ENCODE measurements at places on chromosomes 5 and 9.

GRCh38 chr5:28580616-28581015, 1542.2 kb upstream of the CDH9 start:
- DNase-seq: no peak

DNA sequence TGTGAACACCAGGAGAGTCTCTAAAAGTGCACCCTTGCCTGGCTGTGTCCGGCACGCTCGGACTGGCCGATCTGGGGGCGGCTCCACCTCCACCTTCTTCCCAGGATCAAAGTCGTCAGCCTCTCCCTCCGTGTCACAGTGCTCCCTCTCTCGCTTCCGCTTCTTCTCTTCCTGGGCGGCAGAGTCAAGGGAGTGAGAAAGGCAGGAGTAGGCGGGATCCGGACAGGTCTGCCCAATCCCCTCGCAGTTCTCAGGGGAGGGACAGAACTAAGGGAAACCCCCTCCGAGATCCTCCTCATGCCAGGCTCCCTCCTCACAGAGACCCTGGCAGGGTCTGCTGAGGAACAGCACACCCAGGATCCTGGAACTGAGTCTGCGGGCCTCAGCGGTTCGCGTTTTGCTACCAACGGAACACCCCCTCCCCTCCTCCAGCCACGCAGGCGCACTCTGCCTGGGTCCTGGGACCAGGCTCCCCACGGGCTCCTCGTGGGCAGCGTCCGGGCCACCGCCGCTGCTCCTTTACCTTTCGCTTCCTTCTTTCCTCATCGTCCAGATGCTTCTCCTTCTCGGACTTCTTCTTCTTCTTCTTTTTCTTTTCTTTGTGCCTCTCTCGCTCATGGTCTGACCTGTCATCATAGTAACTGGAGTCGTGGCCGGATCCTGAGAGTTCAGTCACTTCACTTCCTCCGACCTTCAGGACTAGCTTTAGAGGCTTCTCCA, 1.3 kb downstream of the BRD9 start:
- no peak for DNase-seq

DNA sequence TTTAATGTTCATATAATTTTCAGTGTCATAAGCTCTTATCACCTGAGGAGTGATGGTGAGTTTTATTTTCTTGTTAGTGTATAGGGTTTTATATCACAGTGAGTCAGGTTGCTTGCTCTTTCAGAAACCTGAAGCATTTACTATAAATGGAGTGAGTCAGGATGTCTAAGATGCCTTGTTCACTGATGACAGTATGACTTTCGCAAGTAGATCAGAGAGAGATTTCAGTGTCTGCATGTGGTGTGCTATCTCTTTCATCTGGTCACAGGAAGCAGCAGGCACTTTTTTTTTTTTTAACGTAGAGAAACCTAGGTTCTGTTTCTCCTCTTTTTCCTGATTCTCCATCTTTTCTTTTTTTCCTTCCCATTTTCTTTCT, 237.1 kb downstream of the DMRTA1 start:
- DNase-seq: no peak

DNA sequence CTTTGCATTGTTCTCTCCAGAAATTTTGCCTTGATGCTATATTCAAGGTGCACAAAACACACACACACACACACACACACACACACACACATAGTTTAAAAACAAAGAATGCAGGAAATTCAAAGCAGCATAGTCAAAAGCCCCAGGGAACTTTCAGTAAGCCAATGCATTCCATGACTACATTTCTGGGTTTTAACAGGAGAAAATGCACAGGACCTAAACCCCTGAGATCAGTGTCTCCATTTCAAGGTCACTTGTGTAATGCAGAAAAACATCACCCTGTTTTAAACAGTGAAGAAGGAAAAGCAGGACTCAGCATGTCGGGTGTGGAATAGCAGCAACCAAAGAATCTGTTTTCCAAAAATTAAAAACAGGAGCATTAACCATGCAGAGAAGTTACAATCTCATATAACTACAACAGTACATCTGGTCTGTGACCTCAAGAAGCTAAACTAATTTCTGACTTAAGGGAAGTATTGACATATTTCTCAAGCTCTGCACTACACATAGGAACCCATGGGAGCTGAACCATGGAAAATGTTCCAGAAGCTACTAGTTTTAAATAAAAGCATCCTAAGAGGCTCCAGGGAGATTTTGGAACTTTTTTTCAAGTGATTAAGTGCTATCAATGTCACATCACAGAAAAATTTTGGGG, 296.7 kb downstream of the HINT1 start:
- DNase-seq: no peak

Data from NCI-H1092 (cell line).